Activated T-cell treated with anti-CD3 and anti-CD28 coated beads, Interleukin-2, amount 50 U/mL, for 72 hours (primary cell): ENCODE measurements at places on chromosomes 6 and 20. TPM values are rescaled to one million over a fixed set of nuclear protein-coding genes. Genes with fewer than 3 reads are reported as not detected.
A peak's percentile ranks its signal among the peaks of the same experiment; 100 is the strongest.

DNA sequence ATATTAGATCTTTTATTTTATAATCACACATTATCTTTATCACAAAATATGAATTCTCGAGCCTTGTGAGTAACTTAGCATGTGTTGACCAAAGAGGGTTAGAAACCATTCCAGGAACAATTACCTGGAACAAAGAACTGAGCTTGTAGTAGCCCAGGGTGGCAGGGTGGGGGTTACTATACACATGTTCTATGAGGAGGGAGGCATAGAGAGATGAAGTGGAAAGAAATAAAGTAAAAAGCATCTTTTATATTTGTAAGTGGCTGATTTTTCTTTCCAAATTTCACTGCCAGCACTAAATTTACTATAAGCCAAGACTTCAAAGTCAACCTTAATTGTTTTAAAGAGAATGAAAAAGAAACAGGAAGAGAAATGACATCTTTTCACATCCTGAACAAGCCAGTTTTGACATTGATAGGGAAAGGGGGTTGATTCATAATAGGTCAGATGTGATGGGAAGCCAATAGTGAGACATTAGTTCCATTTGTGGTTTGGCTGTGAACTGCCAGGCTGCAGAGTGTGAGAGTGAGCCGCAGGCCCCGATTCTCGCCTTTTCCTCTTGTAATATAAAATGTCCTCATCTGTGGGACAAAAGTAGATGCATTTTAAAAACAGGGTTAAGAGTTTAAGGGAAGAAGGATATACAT lies 52.7 kb upstream of the MYB start:
- DNase-seq: peak; percentile 69
- H3K27ac ChIP-seq: peak overlapping the region; percentile 100
- H3K36me3 ChIP-seq: peaks cover 11% of the 10 kb centered on the region
- H3K4me1 ChIP-seq: peaks cover 59% of the 10 kb centered on the region

GRCh38 chr20:58102261-58102660 lies 126.2 kb downstream of the ANKRD60 start:
- peaks cover 50% of the 10 kb centered on the region for H3K27me3 ChIP-seq
- DNase-seq: no peak
- no peak overlapping the region for H3K27ac ChIP-seq
- H3K4me1 ChIP-seq: peaks cover 11% of the 10 kb centered on the region

GRCh38 chr6:1716868-1717267 lies 107.2 kb downstream of the FOXC1 start:
- H3K4me3 ChIP-seq: no peak overlapping the region
- H3K4me1 ChIP-seq: no peaks in the 10 kb centered on the region
- no peak for DNase-seq
- no peaks in the 10 kb centered on the region for H3K36me3 ChIP-seq

Gene C6orf47
- total RNA-seq: 21.1 TPM

GRCh38 chr20:16104783-16105182 lies 468.5 kb downstream of the KIF16B start:
- H3K4me1 ChIP-seq: no peaks in the 10 kb centered on the region
- H3K4me3 ChIP-seq: no peak overlapping the region
- H3K27me3 ChIP-seq: no peaks in the 10 kb centered on the region
- no peak for DNase-seq
- no peak overlapping the region for H3K27ac ChIP-seq

DNA sequence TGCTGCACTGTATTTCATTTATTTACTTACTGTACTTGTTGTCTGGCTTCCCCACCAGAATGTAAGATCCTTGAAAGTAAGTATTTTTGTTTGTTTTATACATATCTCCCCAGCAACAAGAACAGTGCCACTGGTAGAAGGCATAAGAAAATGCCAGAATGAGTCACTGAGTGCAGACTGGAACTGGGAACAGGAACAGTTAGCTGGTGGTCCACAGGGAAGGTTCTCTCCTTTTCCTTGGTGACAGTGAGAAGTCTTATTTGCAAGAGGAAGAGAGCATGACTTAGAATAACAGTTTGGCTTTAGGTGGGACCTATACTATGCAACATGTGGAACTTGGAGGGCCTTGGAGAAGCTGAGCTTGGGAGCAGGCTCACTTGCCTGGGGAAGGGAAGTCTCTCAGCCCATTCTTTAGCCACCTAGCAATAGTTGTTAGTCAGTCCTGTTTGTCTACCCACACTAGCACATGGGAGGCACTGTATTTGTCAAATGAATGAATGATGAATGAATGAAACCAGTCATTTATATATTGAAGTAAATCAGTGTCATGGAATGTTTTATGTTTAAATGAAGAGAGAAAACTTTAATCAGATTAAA lies 203.5 kb downstream of the KCNQ5 start:
- H3K4me3 ChIP-seq: peak overlapping the region; percentile 28
- no peaks in the 10 kb centered on the region for H3K27me3 ChIP-seq
- peak overlapping the region; percentile 51 for H3K27ac ChIP-seq
- H3K36me3 ChIP-seq: peaks cover 4% of the 10 kb centered on the region
- DNase-seq: no peak
- peaks cover 24% of the 10 kb centered on the region for H3K4me1 ChIP-seq
